ENCODE measurements at places on chromosomes 6 and 20. TPM values are rescaled to one million over a fixed set of nuclear protein-coding genes. Genes with fewer than 3 reads are reported as not detected.
A peak's percentile ranks its signal among the peaks of the same experiment; 100 is the strongest.

Gene ADAM33
- not detected for total RNA-seq

DNA sequence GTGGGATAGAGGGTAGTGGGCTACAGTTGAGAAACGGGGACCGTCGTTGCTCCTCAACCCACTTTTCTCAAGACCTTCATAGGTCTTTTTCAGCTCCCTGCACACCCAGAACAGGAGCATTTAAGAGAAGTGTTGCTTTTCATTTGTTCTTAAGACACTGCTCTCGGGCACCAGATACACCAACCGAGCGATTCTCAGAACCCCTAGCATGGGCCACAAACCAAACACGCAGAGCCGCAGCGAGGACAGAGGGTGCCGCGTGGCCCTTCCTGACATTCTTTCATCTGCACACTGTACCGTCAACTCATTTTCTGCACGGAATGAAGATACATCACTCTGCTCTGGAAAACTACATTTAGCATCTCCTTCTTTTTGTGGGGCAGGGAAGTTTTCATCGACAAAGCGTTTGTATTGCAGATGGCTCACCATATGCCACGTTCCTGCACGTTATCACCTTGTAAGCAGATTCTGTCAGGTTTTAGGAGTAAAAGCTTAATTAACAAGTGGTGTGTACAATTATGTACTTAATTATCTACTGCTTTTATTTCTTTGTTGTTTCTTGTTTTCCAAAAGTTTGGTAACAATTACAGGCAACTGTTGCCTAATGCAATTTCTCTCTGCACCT lies 70.4 kb upstream of the MLN start:
- no peak for DNase-seq

Gene TJAP1
- 45.2 TPM for total RNA-seq

- DNase-seq = peak; percentile 1
Observed at GRCh38 chr6:32529697-32530430, at the start of gene HLA-DRB5. Gene HLA-DRB5, minus strand, starts transcription at chr6:32530287. Its CDS starts 63 bp downstream, at chr6:32530224.

Gene TRDN
- total RNA-seq = not detected

DNA sequence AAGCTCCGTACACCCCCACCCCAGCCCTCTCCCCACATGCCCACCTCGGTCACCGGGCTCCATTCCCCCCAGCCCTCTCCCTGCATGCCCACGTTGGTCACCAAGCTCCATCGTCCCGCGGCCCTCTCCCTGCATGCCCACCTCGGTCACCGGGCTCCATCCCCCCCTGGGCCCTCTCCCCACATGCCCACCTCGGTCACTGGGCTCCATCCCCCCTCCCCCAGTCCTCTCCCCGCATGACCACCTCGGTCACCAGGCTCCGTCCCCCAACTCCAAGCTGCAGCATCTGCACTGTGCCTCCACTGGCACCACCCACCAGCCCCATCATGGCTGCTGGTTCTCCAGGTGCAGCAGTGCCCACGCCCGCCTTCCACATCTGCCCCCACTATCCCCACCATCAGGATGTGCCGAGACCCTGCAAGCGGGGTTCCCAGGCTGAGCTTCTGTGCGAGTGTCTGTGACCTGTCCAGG lies 16.8 kb downstream of the TAF4 start:
- DNase-seq = no peak

GRCh38 chr6:75273009-75273408 lies 11.6 kb downstream of the TMEM30A start:
- no peak for DNase-seq

GRCh38 chr6:129485746-129486145 lies 224.2 kb downstream of the ARHGAP18 start:
- no peak for DNase-seq

Gene VWA7
- total RNA-seq = 14.6 TPM

DNA sequence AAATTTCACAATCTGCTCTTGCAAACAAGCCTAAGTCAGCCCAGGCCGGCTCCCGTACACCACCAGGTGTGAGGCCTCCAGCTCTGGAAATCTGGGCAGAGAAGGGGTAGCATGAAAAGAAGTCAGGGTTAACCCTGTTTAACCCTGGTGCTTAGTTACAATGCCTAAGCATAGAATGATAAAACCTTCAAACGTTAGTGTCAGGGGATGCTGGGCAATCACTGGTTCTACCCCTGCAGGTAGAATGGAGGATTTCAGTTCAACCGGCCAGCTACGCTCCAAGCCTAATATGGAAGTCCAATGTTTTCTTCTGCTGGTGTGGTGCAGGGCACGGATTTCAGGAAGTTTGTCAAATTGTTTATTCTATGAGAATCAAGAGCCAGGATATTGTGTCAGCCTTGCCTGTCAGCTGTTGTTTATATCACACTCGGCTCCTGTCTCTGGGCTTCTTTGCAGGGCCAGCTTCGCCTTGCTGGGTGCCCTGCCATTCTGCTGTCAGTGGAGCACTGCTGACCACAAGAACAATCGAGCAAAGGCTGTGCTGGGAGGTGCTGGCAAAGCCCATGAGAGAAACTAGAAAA lies 20.2 kb upstream of the CD93 start:
- no peak for DNase-seq

Gene TAP1
- 32.2 TPM for total RNA-seq

GRCh38 chr20:63134201-63134612 lies 81.7 kb downstream of the YTHDF1 start:
- DNase-seq = no peak

GRCh38 chr20:15446373-15446772 lies 1109.0 kb upstream of the FLRT3 start:
- no peak for DNase-seq

- DNase-seq = no peak
Observed at GRCh38 chr6:6880745-6881437, 226.9 kb upstream of the RREB1 start.

DNA sequence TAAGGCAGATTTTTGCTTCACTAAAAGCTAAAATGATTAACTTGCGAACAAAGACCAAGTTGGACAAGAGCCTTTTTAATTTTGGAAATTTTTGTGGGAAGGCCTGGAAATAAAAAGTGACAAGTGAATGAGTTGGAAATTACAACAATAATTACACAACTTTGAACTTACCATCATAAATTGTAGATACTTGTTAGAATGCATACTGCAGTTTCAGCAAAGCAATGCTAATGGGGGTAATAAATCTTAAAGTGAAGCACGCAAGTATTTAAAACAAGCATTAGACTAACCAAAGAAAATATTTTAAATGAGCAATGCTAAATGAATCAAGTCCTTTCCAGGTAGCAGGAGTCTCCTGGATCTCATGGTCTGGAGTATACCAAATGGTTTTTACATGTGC lies 83.2 kb upstream of the EYA4 start:
- DNase-seq = no peak

DNA sequence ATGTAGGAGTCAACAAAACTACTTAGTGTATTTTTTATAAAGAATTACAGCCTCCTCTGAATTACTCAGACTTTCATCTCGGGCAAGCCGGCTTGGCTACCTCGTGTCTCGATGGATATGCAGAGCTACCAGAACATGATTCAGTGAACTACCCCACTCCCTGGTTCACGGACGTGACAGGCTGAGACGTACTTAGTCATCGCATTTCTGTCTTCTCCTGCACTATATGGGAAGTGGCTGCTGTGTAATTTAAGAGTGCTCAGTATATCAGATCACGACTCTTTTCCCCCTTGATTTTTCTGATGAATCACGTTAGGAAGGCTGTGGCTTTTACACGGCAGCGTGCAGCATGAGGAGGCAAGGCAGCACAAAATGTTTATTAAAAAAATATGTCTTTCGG lies 302.7 kb upstream of the ZFP64 start:
- no peak for DNase-seq

All from HCT116 (cell line).